Endothelial cell of umbilical vein (primary cell): ENCODE measurements at places on chromosomes 3 and 15. TPM values are rescaled to one million over a fixed set of nuclear protein-coding genes. Genes with fewer than 3 reads are reported as not detected.

DNA sequence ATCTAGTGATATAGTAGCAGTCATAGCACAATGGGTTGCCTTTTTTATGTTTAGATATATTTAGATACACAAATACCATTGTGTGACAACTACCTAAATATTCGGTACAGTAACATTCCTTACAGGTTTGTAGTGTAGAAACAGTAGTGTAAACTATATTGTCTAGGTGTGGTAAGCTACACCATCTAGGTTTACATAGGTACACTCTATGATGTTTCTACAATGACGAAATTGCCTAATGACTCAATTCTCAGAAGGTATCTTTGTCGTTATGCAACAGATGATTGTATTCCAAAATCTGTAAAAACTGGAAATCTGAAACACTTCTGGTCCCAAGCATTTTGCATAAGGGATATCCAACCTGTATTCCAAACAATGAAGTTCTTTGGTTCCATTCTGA is 24.3 kb downstream of the PLOD2 start:
- no peak for DNase-seq
- no peaks in the 10 kb centered on the region for H3K36me3 ChIP-seq
- H3K4me1 ChIP-seq, result peaks cover 9% of the 10 kb centered on the region
- no peaks in the 10 kb centered on the region for H3K27me3 ChIP-seq
- H3K4me3 ChIP-seq, result no peak overlapping the region

- no peaks in the 10 kb centered on the region for H3K27me3 ChIP-seq
- no peak for DNase-seq
- no peak overlapping the region for H3K27ac ChIP-seq
Measured at GRCh38 chr15:48478581-48478980, 147.4 kb downstream of the DUT start.

GRCh38 chr3:52606373-52607085 is 70.1 kb downstream of the UQCC5 start:
- H3K27me3 ChIP-seq, result no peaks in the 10 kb centered on the region
- H3K4me3 ChIP-seq, result no peak overlapping the region
- H3K36me3 ChIP-seq, result peaks cover 15% of the 10 kb centered on the region
- H3K4me1 ChIP-seq, result peaks cover 3% of the 10 kb centered on the region
- peak; percentile 32 for DNase-seq

- peak; percentile 80 for DNase-seq
- H3K4me3 ChIP-seq, result no peak overlapping the region
- no peaks in the 10 kb centered on the region for H3K27me3 ChIP-seq
- H3K36me3 ChIP-seq, result no peaks in the 10 kb centered on the region
Measured at GRCh38 chr3:150599611-150600297, 3.4 kb upstream of the SELENOT start.

GRCh38 chr3:69729147-69729919 is 9.9 kb upstream of the MITF start:
- H3K4me3 ChIP-seq, result no peak overlapping the region
- DNase-seq, result no peak
- H3K27me3 ChIP-seq, result peaks cover 6% of the 10 kb centered on the region
- peaks cover 3% of the 10 kb centered on the region for H3K4me1 ChIP-seq

Gene DUOX1
- not detected in 2 replicates for polyA plus RNA-seq

Gene CFAP100
- polyA plus RNA-seq, result not detected in 2 replicates

Gene SST
- polyA plus RNA-seq, result not detected in 2 replicates
